ENCODE measurements at places on chromosomes 2 and 18.
A peak's percentile ranks its signal among the peaks of the same experiment; 100 is the strongest.

GRCh38 chr2:171136024-171136423 lies 24.7 kb downstream of the TLK1 start:
- DNase-seq, result no peak

DNA sequence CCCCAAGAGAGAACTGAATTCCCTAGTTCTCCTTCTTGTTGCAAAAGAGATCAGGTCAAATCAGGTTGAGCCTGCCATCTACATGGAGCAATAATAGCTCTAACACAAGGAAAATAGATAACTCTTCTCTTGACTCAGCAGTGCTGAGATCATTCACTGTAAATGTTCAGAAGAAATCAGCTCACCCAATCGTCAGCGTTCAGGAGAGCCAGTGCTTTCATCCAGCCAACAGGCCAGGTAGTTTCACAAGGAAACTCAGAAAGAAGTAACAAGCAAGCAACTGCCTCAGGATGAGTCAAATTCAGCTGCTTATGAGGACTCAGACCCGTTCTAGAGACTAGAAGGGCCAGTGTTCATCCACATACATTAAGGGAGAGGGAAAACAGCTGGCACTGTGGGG lies 5.9 kb downstream of the LMAN2L start:
- DNase-seq, result no peak

DNA sequence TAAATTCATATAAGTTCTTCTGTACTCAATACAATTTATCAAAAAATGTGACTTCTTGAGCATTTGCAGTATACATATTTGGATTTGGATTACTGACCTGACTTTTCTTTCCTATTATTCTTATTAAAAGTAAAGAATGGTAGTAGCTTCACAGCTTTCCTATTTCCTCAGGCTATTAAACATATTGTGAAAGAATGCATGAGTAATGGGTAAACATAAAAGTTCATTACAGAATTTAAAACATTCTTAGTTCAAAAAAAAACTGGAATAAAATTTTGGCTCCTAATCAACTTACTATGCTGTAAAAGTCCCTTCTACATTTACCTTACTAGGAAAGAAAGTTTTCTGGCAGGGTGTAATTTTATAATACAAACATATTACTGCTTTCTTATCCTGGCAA lies 27.3 kb upstream of the C2orf66 start:
- no peak for DNase-seq

DNA sequence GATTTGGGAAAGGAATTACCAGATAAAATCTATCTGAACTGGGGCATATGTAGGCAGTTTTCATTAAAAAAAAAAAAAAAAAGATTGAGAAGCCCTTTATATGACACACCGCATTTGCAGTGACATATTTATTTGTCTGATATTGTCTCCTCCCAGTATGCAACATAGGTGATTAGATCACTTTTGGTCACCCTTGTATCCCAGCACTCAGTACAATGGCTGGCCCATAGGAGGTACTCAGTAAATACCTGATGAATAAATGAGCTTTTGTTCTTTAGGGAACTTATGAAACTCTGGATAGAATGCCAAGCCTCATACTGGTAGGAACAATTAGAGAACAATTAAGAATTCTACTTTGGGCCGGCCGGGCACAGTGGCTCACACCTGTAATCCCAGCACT lies 22.8 kb upstream of the E2F6 start:
- DNase-seq, result no peak

- no peak for DNase-seq
These were observed 55.8 kb downstream of the DOCK10 start for GRCh38 chr2:224986477-224986876.

GRCh38 chr2:28618221-28619141 lies 122.6 kb downstream of the PLB1 start:
- no peak for DNase-seq

GRCh38 chr2:181457741-181458425 lies 697 bp downstream of the ITGA4 start:
- DNase-seq, result peak; percentile 44

DNA sequence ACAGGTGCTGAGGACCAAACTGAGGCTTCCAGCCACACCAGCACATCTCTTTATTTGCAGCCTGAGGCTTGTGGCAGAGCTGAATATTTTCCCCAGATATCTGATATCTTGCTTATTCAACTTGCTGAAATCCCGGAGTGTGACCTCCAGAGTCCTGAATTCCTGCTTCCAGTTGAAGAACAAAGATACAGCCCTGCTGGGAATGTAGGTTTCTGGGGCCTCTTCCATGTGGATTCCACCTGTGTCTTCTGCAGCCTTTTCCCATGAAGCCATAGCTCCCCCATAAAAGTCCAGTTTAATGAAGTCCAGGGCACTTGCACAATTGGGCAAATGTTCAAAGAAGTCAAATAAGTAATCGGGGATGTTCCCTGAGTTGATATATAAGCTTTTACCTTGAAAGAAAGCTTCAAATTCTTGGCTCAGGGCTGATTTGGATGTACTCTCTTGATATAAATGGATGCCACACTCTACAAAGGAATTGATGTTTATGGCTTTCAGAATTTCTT lies 14.9 kb downstream of the NLRC4 start:
- DNase-seq, result no peak

DNA sequence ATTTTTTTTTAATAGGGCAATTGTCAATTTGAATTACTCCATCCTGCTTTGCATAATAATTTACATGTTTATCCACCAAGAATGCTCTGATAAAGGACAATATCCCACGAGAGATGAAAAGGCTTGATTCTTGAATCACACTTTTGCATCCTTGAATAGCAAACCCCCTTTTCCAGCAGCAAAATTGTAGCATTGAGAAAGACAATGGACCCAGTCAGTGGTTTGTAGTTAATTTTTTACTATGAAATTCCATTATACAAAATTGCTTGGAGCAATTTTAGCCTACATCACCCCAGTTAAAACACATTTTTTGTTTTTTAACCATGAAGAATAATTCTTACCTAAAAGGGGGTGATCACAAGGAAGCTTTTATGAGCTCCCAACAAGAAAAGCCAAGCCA lies 255.1 kb downstream of the RND3 start:
- DNase-seq, result no peak

- no peak for DNase-seq
These were observed 103.8 kb upstream of the CCDC150 start for GRCh38 chr2:196535742-196536141.

DNA sequence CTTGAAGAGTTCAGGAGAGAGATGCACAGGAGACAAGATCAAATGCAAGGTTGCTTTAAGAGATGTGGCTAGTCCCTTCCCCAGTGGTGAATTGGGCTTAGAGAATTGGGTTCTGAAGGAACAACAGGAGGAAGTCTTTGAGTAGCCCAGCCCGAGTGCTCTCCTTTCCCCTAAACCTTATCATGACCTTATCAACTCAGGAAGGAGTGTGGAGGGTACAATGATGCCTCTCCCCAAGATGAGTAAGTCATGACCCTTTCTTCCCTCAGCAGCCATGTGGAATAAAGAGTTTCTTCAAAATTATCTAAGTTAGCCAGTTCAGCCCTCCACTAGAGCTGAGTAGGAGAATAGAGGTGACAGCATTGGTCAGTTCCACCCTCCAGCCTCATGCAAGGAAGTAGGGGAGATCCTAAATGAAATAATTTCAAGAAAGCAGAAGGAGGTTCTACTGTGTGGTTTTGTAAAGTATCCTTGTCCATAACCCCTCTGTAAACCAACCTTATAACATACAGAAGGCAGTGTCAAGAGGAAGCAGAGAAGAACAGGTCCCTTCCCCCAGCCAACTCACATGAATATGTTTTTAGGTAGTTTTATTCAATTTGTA lies 88.4 kb downstream of the ARHGAP15 start:
- no peak for DNase-seq

GRCh38 chr2:4354678-4355077 lies 651.3 kb downstream of the DCDC2C start:
- DNase-seq, result no peak

DNA sequence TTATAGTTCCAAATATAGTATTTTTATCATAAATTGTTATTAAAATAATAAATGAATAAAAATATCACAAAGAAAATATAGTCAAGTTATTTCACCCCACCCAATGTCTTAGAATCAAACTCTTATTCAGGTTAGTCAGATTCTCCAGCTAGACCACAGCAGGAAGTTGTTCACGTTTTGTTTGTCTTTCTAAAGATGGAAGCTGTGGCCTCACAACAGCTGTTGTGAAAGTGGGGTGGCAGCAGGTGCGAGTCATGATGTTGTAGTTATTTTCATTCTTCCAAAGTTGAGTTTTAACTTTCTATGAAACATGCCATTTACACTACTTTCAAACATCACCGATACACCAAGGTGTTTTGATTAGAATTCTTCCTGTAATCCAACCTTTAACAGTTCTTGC lies 272.9 kb downstream of the SLC8A1 start:
- DNase-seq, result no peak

- DNase-seq, result no peak
These were observed 207.2 kb upstream of the TCF4 start for GRCh38 chr18:55795101-55795669.

DNA sequence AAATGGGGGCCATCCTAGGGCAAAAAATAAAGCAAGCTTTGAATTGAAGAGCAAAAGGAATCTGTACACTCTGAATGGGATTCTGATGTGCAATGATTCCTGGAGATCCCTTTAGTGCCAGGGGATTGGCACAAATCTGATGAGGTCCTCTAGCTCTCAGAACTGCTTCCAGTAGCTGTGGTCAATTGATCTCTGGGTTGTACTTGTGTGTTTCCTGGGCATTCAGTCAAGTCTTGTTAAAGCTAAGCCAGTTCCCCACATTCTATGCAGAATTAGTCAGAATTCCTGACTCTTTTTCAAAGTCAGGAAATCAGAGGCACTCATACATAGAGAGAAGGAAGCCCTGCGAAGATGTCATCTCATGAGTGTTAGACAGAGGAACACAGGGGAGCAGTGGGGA lies 161.3 kb downstream of the DNER start:
- DNase-seq, result no peak

- DNase-seq, result no peak
These were observed 8.2 kb upstream of the SETBP1 start for GRCh38 chr18:44672506-44672905.

DNA sequence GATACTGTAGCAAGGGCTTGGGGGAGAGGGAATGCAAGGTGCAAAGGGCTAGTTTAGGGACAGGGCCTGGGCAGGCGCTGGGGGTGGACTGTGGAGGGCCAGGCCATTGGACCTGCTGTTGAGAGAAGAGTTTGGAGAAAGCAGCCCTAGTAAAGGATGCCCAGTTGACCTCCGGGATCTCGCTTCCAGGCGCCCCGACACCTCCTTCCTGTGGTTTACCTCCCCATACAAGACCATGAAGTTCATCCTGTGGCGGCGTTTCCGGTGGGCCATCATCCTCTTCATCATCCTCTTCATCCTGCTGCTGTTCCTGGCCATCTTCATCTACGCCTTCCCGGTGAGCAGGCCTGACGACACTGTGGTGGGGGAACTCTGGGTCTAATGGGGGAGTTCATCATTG lies 229.0 kb downstream of the DYSF start:
- no peak for DNase-seq

- DNase-seq, result no peak
These were observed 83.1 kb downstream of the PTH2R start for GRCh38 chr2:208489687-208490086.

DNA sequence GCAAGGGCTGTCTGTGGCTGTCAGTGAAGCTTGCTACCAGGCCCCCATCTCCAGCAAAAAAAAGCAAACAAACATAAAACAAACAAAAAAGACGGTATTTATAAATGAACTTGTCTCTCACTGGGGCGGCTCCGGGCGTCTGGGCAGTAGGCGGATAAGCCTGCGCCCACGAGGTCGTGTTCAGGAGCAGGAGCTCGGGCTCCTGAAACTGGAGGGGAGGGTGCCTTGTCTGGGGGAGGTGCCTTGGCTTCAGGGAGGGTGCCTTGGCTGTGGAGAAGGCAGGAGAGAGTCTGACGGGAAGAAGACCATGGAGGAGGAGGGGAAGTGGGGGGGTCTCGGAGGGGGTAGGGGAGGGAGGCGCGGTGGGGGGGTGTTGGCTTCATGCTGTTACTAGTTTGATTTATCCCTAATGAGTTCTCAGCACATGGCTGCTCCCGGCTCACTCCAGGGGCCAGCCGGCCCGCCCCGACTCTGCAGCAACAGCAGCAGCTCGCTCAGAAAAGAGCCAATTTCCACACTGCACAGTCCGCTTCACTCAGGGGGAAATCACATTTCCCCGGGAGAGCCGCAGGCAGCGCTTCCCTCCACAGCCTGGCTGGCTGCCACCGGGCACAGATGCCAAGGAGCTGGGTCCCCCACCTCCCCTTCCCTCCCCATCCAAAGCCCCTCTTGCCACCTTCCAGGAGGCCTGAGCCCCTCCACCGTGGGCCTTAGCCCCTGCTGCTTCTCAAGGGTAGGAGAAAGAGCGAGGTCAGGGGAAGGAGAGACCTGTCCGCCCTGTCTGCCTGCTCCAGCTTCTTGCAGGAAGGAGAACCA lies 38.7 kb downstream of the PSD4 start:
- DNase-seq, result no peak

DNA sequence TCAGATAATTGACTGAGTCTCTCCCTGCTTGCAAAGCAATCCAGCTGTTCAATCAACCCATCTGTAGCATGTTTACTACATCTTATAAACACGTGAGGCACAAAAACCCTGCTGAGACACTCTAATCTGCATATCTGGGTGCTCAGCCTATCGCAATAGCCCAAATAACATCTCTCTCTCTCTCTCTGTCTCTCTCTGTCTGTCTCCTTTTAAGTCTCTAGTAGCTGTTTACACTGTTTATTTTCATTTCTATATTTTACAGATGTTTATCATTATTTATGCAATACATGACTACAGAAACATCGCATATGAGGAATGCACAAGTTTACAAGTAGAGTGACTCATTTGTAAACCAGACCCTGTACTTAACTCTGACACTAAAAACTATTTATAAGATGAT lies 422.1 kb upstream of the DSEL start:
- DNase-seq, result no peak

GRCh38 chr2:61334466-61334865 lies 136.4 kb downstream of the USP34 start:
- no peak for DNase-seq

DNA sequence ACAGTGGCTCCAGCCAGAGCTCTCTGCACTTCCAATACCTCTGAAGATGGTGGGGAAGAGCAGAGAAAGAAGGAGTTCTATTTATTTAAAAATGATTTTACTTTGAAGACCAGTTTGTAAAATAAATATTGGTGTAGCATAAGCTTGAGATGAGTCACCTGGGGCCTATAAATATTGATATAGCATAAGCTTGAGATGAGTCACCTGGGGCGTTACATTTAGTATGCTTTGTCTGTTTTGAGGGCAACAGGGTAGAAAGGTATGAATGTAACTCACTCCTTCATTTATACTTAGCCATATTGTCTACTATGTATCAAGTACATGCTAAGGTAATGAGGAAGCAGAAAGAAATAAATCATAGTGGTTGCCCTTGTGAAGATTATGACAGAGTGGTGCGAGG lies 7.7 kb upstream of the SULT1C4 start:
- no peak for DNase-seq

DNA sequence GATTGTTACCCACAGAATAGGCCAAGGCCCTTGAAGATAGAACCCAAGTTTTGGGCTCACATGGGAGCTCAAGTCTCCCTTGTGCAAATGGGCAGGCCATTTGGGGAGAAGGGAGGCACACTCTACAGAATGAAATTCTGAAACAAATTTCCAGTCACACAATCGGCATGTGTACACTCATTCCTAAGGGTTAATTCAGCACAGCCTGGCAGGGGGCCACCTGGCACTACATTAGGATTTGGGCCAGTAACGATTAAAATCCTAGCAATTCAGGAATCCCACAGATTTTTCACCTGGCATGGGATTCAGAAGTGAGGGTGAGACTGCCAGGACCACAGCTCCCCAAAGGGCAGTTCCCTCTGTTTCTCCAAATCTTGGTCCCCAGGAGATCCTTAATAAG lies 46.4 kb downstream of the BMP10 start:
- DNase-seq, result no peak

GRCh38 chr18:50060822-50061221 lies 134.1 kb downstream of the MYO5B start:
- no peak for DNase-seq
